Urothelium cell line (cell line): ENCODE measurements at places on chromosomes 11 and 22.

DNA sequence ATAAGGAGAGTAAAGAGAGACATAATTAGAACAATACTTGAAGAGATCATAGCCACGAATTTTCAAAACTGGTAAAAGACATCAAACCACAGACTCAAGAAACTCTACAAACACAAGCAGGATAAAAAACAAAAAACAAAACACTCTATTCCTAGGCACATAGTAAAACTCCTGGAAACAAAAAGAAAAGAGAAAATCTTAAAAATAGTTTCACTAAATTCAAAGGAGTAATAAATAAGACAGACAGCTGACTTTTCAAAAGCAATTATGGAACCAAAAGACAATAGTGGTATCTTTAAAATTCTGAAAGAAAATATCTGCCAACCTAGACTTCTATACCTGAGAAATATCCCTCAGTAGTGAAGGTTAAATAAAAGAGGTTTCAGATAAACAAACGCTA, 9.2 kb upstream of the NARS2 start:
- no peak for DNase-seq

DNA sequence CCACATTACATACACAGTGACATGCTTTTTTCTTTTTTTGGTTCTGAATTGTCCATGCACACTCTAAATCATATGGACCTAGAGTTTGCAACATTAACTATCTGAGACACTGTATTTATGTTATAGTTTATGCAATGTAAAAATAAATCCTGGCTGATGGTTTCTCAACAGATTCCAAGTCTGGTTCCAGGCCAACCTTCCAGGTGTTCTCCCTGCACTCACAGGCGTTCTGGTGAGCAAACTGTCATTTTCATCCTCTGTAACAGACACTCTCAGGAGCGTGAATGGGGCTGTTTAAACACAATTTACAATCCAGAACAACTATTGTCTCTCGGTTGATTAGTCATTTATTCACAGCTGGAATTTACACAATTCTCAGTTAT, 36.5 kb upstream of the ANKK1 start:
- no peak for DNase-seq

- DNase-seq: no peak
Observed at GRCh38 chr11:131691181-131692041, 321.0 kb downstream of the NTM start.

- no peak for DNase-seq
Observed at GRCh38 chr11:10519630-10520029, 21.4 kb downstream of the RNF141 start.

GRCh38 chr11:123301013-123301591, 106.1 kb upstream of the CLMP start:
- DNase-seq: no peak

- DNase-seq: peak; percentile 92
Observed at GRCh38 chr11:66371627-66372415, at the start of gene SLC29A2. Gene SLC29A2 (minus strand): TSS chr11:66371760. CDS start chr11:66371591, 169 bp downstream.

DNA sequence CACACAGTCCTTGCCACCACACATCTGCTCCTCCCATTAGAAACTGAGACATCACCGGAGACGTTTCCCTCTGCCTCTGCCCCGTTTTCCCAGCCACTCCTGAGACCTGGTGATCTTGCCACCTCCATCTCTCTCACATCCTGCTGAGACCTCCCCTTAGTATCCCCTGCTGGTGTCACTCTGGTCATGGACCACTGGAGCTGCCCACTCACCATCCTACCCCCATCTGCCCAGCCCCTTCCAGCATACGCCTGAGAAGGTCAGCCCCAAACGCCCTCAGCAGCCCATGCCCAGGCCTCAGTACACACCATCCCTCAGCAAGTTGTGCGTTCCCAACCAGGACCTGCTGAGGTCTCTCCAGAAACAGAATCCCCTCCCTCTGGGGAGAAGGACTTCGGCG, 64.3 kb downstream of the SHANK2 start:
- no peak for DNase-seq

DNA sequence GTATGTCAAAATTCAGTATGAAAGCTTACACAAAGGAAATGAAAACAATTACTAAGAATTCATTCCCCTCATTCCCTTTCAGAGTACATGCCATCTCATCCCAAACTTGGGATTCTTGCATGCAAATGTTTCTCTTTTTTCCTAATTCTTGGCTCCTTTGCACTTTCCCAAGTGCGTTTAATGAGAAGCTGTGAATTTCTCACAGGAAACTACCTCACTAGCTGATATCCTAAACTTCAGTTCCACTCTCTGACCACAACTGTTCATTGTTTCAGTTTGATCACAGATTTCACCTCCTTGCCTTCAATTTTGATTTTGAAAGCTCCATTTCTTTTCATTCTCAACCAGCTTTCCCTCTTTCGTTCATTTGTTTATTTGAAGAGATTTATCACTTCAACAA, 5.9 kb upstream of the ARL14EP start:
- no peak for DNase-seq

- no peak for DNase-seq
Observed at GRCh38 chr11:55726715-55727324, 46.4 kb upstream of the OR5D13 start.
